Stimulated activated CD8-positive, alpha-beta memory T cell treated with anti-CD3 and anti-CD28 coated beads, Interleukin-4, amount 100 ng/mL, for 4 hours (primary cell): ENCODE measurements at places on chromosomes 13 and 19.

DNA sequence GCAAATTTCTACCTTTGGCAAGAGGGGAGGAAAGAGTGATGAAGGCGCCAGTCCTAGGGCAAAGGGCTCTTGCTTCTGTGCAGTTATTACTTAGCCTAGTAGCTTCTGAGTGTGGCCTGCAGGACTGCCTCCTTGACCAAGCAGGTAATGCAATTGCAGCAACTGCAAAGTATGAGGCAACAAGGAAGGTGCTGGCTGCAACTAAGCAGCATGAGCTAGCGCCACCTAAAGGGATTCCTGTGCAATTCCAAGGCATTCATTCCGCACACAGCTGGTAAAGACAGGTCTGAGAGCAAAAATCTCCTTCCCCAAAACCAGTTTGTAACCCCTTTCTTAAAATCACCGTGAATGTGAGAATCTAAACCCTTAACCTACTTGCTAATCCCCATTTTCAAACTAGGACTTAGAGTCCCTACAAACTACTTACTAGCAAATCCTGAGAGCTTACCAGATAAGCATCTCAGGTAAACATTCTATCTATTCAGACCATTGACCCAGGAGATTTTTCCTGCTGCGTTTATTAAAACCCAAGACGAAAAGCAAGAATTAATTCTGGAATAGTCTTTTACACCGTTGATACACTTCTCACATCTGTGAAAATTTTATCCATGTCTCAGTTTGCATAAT, 62.9 kb downstream of the DCT start:
- no peak for DNase-seq

DNA sequence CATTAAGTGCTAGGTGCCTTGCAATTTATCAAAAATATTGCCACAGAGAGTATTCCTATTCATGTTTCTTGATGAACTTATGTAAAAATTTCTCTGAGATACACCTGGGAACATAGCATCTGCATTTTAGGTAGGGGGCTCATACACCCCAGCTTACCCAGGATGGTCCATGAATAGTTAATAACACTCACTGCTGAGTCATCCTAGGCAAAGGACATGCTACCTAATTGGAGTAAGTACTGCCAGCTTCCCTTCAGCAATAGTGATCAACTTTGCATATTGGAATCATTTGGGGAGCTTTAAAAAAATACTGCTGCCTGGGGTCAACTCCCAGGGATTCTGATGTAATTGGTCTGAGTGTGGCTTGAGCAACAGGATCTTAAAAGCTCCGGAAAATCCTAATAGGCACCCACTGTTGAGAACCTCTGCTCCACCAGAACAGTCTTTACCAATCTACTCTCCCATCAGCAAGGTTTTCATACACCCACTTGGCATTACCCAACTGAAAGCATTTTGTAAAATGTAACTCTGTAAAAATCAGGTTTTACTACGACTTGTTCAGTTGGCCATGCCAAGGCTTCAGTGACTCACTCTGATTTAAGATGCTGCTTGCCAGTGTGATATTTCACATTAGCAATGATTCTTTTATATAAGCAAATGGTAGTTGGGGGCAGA, 67.2 kb upstream of the FNDC3A start:
- no peak for DNase-seq

DNA sequence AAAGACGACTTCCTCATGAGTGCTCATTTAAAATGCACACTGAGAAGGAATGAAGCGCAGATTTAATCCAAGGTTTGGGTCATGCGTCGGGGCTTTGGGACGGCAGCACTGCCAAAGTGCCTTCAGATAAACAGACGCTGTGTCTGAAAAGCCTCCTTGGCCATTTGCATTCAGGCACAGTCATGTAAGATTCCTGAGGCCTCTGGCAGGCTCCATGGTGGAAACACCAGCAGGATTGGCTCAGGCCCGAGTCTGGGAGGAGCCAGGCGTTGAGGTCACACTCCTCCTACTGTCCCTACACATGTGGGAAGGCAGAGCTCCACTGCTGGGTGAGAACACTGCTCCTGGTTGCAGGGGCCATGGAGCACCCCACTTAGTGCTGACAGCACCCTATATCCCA, 113.3 kb upstream of the KL start:
- no peak for DNase-seq

- DNase-seq = no peak
Measured at GRCh38 chr19:15869109-15869555, 28.7 kb downstream of the CYP4F2 start.

- DNase-seq = no peak
Measured at GRCh38 chr19:3387645-3388589, 21.5 kb downstream of the NFIC start.

DNA sequence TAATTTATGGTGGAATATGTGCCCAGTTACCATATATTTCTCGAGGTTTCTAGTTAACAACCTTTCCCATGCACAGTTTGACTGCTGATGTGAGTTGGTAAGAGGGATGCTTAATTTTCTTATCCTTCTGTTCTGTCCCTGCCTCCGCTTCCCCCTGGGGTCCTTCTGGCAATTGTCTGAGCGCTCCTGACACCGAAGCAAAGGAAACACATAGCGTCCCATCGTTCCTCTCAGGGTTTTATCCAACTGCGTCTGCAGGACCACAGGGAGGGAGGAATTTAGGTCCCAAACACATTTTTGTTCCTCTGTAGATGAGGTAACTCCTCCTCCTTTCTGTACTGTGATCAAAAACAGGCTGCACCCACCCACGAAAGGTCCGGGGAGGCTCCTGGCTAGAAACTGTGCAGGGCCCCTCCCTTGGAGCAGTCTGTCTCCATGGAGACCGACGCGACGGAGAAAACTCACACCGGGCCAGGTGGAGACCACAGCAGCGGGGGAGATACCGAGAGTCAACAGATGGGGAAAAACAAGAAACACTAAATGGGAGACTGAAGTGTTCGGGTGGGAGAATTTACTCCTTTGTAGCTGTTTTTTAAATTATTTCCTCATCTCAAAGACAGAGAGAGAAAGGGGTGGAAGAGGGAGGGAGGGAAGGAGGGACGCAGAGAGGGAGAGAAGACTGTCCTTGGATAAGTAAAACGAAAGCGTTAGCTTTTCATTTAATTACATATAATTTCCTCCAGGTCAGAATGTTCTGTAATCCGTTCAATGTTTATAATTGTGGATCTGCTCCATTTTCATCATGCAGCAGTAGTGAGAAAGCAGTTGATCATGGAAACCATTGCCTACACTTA, 191.8 kb upstream of the NBEA start:
- DNase-seq = no peak

DNA sequence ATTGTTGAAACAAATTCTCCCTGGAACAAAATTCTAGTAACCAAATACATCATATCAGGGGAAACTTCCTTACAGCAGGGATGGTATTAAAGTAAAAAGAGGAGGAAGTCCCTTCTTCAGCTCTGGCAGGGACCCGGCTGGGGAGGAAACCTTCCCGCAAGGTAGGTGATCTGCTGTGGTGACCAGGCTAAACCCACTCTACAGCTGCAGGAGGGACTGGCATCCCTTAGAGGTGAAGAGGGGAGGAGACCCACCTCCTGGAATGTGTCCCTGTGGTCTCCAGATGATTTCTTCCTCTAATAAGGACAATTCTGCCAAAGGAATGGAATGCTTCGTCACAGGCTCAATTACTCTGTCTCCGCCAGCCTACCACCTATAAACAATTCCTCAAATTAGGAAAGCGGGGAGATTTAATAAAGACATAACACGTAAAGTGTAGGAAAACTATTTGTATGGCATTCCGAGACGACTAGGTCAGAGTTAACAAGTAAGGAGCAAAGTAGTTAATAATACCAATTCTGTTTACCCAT, 637 bp upstream of the PDS5B start:
- no peak for DNase-seq
